ENCODE measurements at places on chromosomes 4 and X. TPM values are rescaled to one million over a fixed set of nuclear protein-coding genes. Genes with fewer than 3 reads are reported as not detected.

The NLGN4X gene
- 1.4 TPM for total RNA-seq

The REPS2 gene
- 4.7 TPM for total RNA-seq

The RHOH gene
- total RNA-seq: not detected

The JCHAIN gene
- 4.0 TPM for total RNA-seq

DNA sequence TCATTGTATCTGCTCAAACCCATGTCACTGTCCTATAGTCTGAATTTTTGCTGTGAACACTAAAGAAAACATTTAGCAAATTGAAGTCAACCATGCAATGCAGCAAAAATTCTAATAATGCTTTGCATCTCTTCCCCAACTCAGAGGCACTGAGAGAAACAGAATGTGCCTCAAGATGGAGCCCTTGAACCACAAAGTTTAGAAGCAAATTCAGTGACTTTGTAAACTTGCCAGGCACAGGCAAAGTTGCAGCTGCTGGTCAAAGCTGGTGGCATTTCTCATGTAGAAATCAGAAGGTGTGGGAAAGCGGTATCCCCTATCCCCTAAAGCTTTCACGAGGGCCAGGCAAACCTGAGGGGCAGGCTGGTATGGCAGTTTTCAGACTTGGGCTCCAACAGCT is 121.7 kb upstream of the DIPK2B start:
- DNase-seq: no peak

DNA sequence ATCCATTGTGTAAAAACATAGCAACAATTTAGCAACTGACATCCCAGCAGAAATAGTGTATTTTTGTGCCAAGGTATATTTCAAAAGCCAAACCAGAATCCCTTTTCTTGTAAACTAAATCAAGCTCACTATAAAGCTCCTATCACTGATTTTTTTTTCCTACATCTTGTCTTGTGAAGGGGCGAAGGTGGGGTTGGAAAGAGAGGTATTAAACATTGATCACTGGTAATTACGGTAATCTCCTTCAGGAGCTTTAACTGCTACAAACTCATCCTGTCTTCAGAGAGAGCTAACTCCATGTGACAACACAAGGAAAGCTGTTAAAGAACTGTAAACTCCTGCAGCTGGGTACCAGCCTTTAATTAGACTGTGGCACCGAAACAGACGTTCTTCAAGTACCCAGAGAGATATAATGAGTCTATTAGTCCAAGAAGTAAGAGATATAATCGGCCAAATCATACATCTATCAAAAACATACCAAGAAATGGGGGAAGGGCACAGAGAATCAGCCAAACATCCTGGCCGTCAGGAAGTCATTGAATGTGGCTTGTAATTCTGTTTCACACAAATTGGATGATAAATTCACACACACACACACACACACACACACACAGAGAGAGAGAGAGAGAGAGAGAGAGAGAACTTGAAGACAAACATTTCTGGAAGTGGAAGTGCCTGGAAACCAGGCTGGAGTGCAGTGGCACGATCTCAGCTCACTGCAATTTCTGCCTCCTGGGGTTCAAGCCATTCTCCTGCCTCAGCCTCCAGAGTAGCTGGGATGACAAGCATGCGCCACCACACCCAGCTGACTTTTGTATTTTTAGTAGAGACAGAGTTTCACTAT is 111.9 kb upstream of the PPARGC1A start:
- no peak for DNase-seq

- no peak for DNase-seq
Measured at GRCh38 chr4:172666711-172667368, 501.8 kb upstream of the GALNT7 start.

All from ascending aorta (tissue), 2 donors.